Neuronal stem cell (in vitro differentiated cells): ENCODE measurements at places on chromosomes 11 and 22.
A peak's percentile ranks its signal among the peaks of the same experiment; 100 is the strongest.

GRCh38 chr11:130131961-130132850, 27.4 kb upstream of the ST14 start:
- peak; percentile 48 for DNase-seq

- no peak for DNase-seq
Observed at GRCh38 chr11:114319716-114320328, 23.6 kb downstream of the NNMT start.

DNA sequence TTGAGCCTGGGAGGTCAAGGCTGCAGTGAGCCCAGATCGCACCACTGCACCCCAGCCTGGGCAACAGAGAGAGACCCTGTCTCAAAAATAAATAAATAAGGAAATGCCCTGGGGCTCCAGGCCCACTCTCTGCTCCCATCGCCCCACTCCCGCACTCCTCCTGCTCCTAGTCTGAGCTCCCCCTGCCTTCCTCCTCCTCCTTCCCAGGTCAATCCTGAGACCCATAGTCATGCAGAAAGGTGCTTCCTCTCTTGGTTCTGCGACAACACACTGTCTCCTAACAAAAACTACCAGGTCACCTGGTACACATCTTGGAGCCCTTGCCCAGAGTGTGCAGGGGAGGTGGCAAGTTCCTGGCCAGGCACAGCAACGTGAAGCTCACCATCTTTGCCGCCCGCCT, 6.9 kb upstream of the APOBEC3G start:
- no peak for DNase-seq

GRCh38 chr11:28504555-28505110, 396.4 kb downstream of the METTL15 start:
- no peak for DNase-seq

DNA sequence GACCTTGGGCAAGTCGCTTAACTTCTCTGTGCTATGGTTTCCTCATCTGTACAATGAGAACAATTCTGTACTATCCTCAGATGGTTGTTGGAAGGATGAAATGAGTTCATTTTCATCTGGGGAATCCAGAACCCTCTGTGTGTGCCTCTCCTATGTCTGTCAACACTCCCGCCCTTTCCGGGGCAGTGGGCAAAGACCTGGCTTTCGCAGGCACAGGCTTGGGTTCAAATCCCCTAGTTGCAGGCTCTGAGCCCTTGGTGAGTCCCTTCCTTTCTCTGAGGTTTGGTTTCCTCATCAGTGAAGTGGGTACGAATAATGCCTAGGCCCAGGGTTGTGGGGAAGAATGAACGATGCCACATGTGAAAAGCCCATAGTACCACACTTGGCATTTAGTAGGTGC, 6.0 kb downstream of the PNPLA5 start:
- no peak for DNase-seq

DNA sequence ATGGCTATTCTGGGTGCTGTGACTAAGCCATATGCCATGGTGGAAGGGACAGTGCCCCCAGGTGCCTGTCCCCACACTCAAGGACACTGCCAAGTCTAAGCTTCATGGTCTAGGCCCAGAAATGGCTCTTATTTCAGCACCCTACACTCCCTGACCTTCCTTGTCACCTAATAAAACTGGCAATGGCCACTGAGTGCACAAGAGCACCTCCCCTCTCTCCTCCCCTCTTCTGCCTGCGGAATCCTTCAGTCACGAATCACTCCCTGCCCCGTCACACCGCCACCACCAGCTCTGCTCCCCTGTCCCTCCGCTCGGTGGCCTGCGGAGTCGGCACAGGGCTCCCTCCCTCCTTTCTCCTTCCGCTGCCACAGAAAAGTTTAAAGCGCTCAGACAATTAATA, 19.0 kb upstream of the LMO1 start:
- no peak for DNase-seq

DNA sequence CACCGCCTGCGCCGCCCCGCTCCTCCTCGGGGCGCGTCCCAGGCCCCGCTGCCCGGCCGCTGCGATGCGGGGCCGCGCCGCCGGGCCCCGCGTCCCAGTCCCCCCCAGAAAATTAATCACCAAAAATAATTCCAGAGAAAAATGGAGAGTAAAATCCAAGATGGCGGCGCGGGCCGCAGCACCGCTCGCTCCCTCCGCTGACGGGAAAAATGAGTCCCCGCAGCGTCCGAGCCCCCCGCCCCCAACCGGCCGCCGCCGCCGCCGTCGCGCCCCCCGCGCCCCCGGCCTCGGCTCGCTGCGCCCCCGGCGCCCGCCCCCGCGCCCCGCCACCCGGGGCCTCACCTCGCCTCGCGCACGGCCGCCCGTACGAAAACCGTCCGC, at the start of gene KMT5B:
KMT5B (minus strand) TSS at position 162 of the 381 bp plus-strand sequence. CDS start 23,220 bp downstream, outside the sequence.
- peak; percentile 64 for DNase-seq

DNA sequence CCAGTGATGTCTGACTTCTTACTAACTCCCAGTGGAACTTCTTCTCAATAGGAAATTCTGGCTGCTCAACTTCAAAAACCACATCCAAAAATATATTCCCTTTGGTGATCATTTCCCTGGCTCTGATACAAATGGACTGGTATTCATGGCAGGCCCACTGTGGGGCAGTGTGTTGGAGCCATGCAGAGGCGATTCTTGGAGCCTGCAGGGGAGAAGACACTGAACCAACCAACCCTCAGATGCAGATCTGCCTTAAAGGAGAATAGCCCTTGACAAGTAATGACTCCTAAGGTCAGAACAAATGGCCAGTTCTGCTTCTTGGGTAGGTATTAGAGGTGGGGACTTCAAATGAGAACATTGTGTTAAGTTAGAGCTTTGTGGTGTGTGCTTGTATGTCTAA, 12.2 kb downstream of the OR4D9 start:
- DNase-seq, result no peak

GRCh38 chr11:6297831-6298230, 22.5 kb downstream of the CAVIN3 start:
- DNase-seq, result no peak

DNA sequence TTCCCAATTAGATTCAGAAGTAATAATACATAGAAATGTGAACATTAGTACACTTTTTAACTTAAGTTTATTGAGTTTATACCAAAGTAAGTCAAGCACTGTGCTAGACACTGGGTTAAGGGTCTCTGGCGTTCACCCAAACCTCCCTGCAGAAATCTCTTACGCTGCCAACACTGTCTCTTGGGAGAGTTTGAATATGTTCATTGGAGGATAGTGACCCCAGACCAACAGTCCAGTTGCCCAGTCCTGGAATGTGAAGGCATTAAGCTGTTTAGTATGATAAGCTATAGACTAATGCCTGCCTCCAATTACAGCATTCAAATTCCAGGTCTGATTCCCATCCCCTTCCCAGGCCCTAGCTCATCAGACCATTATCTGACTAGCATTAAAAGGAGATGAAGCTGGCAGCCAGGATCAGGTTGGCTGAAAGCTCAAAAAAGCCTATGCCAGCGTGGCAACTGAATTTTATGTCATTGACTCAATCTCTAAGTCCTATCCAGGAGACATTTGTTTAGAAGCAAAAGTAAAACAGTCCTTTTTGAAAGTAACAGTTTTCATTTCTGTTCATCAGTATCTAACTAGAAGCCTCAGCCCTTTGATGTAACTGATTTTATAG, 77.8 kb downstream of the SFI1 start:
- no peak for DNase-seq

DNA sequence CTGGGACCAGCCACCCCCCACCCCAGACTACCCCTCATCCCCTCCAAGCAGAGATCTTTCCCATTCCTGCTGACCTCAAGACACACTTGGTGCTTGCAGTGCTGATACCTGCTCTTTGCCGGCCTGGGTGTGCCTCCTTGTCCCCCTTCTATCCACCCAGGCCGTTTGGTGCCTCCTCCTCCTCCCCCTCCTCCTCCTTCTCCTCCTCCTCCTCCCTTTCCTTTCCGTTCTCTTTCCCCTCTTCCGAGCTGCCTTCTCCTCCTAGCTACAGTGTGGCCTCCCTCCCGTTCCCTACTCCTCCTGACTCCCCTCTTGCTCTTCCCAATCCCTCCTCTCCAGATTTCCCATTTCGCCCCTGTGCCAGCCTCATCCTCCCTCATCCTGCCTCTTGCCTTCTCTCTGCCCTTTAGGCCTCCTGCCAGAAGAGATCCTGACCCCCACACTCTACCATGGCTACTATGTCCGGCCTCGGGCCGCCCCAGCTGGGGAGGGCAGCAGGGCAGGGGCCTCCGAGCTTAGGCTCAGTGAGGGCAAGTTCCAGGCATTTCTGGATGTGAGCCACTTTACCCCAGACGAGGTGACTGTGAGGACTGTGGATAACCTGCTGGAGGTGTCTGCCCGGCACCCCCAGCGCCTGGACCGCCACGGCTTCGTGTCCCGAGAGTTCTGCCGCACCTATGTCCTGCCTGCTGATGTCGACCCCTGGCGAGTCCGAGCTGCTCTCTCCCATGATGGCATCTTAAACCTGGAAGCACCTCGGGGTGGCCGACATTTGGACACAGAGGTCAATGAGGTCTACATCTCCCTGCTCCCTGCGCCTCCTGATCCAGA, 712 bp downstream of the HSPB2 start:
- no peak for DNase-seq
